ENCODE measurements at places on chromosomes 4 and X.

- DNase-seq, result no peak
These were observed 188.8 kb upstream of the FSTL5 start for GRCh38 chr4:162352580-162353107.

DNA sequence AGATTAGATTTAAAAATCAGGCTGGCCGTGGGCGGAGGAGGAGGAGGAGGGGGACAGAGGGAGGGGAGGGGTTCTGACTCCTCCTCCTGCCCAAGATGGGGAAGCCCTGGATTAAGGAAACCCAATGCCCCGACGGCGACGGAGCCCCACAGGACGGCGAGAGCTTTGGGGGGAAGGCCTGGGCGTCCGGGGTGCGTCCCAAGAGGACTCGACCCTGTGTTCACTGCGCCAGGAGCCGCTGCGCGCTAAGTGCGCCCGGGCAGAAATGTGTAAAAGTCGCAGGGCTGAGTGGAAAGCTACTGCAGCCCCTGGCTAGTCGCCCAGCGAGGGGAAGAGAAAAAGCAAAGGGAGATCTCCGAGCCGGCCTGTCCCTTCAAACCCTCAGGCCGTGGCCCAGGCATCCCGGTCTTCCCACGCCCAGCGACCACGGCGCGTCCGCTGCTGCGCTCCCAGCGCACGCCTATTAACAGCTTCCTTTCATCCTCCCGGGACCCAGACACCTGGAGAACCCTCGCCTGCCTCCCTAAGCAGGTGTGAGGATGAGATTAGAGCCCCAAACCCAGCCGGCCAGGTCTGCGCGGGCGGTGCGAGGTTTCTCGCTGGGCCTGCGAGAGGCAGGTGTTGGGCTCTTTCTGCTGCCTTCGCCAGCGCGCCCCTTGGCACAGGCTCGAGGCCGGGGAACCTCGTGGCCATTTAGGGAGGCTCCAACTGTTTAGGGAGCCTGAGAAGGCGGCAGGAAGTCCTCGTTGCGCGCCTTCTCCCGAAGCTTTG lies 1.4 kb upstream of the RPS6KA3 start:
- peak; percentile 12 for DNase-seq

DNA sequence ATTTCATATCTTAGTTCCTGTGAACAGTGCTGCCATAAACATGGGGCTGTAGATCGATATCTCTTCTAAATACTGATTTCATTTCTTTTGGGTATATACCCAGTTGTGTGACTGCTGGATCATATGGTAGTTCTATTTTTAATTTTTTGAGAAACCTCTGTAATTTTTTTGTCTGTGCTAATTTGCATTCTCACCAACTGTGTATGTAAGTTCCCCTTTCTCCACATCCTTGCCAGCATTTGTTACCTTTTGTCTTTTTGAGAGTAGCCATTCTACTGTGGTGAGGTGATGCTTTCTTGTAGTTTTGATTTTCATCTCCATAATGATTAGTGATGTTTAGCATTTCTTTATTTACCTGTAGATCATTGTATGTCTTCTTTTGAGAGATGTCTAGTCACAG lies 2086.5 kb upstream of the TENM3 start:
- no peak for DNase-seq

DNA sequence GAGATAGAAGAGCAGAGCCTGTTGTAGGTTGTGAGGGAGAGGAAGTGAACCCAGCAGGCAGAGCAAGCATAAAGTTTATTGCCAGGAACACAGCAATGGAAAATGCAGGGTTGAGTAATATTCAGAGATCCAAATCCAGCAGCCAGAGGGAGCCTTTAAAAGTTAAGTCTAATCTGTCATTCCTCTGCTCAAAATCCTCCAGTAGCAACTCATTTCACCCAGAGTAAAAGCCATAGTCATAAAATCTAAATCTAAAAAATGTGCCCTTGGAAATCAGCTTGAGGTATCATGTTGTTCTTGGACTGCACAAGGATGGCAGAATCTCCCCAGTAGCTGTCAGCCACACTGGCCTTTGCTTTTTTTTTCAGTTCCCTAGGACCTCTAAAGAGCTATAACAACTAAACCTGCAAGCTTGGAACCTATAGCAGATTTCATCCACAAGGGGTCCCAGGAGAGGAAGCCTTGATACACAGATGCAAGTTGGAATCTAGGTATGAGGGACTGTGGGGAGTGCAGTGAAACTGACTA lies 62.9 kb upstream of the FRAS1 start:
- peak; percentile 69 for DNase-seq

DNA sequence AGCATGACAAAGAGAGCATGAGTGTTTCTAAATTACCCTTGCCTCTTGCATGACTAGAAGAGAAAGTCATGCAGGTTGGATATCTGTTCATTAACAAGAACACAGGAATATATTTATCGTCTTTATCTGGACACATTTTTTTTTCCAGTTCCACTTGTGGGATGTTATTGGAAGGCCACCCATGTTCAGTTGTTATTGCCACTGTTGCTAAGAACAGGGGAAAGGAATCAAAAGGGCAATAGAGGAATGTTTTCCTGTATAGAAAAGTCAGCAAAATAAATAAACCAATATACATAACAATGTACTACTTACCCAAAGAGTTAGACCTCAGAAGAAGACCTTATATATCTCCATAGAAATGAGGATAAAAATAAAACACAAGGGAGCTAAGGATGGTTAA lies 270.1 kb downstream of the QDPR start:
- DNase-seq, result no peak

DNA sequence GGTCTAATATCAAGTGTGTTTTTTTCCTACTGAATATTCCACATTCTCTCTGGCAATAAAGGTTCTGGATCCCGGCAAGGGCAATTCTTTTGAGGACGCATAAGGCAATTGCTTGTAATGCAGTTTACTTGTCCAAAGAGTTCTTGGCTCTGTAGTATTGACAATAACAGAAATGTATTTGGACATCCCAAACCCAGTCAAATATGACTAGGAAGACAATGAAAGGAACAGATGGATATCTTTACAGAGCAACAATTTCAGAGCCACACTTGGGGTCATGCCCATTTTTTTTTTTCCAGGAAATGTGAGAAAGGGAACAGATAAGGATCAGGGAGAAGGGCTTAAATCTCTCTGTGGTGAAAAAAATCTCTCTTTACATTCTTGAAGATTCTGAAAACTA lies 12.2 kb downstream of the GK2 start:
- DNase-seq, result no peak

- DNase-seq, result no peak
These were observed 83.6 kb downstream of the GATB start for GRCh38 chr4:151677193-151677592.

- peak; percentile 32 for DNase-seq
These were observed 133.5 kb downstream of the TBL1X start for GRCh38 chrX:9598344-9598743.

GRCh38 chrX:1292575-1293290 lies 24.1 kb downstream of the CSF2RA start:
- no peak for DNase-seq

- peak; percentile 2 for DNase-seq
These were observed 48.1 kb downstream of the ABCB7 start for GRCh38 chrX:75107863-75108509.

DNA sequence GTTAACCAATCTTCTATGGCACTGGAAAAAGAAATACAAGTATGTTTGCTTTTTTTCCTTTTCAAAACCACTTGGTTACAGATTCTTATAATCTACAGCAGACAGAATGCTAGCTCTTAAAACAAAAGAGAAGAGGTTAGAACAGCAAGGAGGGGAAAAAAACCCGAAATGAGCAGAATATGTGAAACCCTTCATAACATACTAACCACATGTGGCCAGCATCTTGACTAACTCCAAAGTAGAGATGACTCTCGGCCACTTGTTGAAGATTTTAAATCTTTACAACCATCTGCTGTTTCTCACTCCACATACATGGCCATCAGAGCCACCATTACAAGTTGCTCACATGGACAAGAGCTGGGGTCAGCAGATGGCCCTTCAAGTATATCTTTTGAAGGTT lies 100.3 kb downstream of the PAPSS1 start:
- DNase-seq, result no peak

GRCh38 chrX:97238632-97239031 lies 354.9 kb downstream of the RPA4 start:
- peak; percentile 35 for DNase-seq

DNA sequence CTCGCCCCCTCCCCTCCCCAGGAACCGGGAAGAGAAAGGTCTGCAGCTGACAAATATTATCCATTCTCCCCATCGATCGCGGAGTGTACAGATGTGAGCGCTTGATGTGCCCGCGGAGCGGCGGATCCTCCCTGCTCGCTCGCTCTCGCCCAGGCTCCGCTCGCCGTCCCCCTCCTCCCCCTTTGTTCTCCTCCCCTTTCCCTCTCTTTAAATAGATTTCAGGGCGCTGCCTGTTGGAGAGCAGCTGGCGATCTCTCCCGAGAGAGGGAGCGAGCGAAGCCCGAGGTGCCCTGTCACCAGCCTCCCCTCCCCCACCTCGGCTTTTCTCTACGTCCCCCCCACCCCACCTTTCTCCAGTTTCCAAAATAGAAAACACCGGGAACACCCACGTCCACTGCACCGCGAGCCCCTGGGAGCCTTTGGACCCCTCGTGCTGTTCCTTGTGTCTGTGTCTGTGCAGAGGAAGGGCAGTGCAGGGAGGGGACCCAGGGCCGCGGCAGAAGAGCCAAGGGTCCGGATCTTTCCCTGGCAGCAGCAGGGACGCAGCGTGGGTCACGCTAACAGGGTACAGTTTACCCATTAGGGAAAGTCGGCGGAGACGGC lies 56.6 kb upstream of the BCOR start:
- peak; percentile 23 for DNase-seq

GRCh38 chrX:111282139-111282538 lies 11.9 kb upstream of the CAPN6 start:
- DNase-seq, result no peak

DNA sequence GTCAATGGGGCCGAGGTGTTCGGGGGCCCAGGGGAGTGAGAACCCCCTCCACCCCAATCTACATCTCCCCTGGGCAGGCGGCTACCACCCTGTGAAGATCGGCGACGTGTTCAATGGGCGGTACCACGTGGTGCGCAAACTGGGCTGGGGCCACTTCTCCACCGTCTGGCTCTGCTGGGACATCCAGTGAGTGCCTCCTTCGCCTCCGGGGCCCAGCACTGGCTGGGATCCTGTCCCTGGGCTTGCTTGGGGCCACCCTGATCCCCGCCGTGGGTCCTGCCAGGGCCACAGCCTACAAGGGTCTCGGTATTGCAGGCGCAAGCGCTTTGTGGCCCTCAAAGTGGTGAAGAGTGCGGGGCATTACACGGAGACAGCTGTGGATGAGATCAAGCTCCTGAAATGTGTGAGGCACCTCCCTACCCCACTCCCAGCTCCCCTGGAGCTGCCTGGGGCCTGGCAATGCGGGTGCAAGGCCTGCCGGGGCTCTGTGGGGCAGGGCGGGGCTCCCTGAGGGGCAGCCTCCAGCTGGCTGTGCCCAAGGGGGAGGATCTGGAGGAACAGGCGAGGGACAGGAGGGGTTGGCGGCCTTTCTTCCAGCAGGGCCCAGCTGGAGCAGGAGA lies 697 bp downstream of the SRPK3 start:
- DNase-seq, result no peak

GRCh38 chr4:171157462-171158082 lies 655.6 kb upstream of the GALNTL6 start:
- no peak for DNase-seq

DNA sequence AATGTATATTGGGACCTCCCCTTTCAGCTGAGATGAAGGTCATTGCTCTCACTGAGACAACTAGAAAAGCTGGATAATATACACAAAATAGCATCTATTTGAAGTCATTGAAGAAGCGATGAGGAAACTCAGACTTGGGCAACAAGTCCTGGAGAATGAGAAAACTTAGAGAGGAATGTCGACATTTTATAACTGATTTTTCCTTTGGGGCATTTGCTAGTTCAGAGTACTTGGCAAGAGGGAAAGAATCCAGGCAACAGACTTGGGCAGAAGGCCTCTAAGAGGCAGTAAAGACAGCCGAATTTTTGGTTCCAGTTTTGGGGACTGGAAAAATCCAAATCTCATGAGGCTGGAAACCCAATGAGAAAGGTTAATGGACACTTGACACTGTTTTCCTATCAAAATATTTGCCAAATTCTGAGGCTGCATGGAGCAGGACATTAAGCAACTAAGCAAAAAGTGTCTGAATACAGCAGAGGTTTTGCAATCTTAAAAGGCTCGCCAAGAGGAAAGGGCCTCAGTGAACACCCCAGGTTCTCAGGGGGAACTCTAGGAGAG lies 21.0 kb upstream of the ANXA5 start:
- DNase-seq, result no peak

Measured in kidney tubule cell (primary cell).